ENCODE measurements at places on chromosomes 13 and 19. TPM values are rescaled to one million over a fixed set of nuclear protein-coding genes. Genes with fewer than 3 reads are reported as not detected.

Gene HIF3A
- 0.18 TPM for total RNA-seq

Gene GPR4
- not detected for total RNA-seq

Gene ZNF254
- 7.8 TPM for total RNA-seq

Gene TMEM161A
- total RNA-seq, result 28.3 TPM

Gene CLDN10
- not detected for total RNA-seq

Gene PGLYRP1
- total RNA-seq, result not detected

Gene NRTN
- not detected for total RNA-seq

Gene TSC22D1
- 14.4 TPM for total RNA-seq

Gene LIM2
- not detected for total RNA-seq

Gene TNNI3
- not detected for total RNA-seq

Gene PCDH9
- total RNA-seq, result 0.08 TPM

Gene SGCG
- total RNA-seq, result not detected

Gene SIGLEC14
- total RNA-seq, result 6.8 TPM

Gene NDFIP2
- 35.0 TPM for total RNA-seq

Gene FSD1
- total RNA-seq, result 4.3 TPM

Gene FCHO1
- 45.8 TPM for total RNA-seq

Gene ZNF787
- 39.9 TPM for total RNA-seq

Gene FOXA3
- total RNA-seq, result 0.31 TPM

Gene POU2F2
- total RNA-seq, result 48.3 TPM

Gene LRRC8E
- not detected for total RNA-seq

Gene CCDC194
- 1.7 TPM for total RNA-seq

Gene CLEC4G
- total RNA-seq, result not detected

Gene CEACAM20
- total RNA-seq, result not detected

Gene TGFBR3L
- total RNA-seq, result 0.16 TPM

Gene AP1M2
- total RNA-seq, result 0.21 TPM

Gene CLEC17A
- total RNA-seq, result 99.0 TPM

Gene DCLK1
- total RNA-seq, result not detected

Gene IGFL1
- not detected for total RNA-seq

Gene SOX1
- not detected for total RNA-seq

Gene ZBTB7A
- 42.4 TPM for total RNA-seq

Gene KRTDAP
- total RNA-seq, result not detected

Gene TMEM38A
- total RNA-seq, result 17.2 TPM

Gene METTL21C
- not detected for total RNA-seq

Gene ZIC2
- not detected for total RNA-seq

Data from GM12878 (cell line).